NT2/D1 (cell line): ENCODE measurements at places on chromosomes 2 and 18.

DNA sequence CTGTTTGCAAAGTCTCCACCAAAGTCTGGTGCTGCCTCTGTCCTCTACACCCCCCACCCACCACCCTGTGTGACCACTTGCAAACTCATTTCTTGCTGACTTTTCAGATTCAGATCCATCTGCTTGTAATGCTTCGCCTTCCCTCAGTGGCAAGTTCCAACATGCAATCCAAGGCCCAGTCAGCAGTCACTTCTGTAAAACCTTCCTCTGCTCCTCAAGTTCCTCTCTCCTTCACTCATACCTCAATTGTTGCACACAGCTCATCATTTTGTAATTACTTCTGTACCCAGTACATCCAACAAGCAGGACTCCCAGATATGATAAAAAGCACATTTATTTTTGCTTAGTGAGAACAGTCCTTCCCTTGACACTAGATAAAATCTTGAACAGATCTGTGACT lies 6.5 kb upstream of the LOXHD1 start:
- DNase-seq = no peak

GRCh38 chr2:213080969-213081617 lies 70.3 kb downstream of the IKZF2 start:
- DNase-seq = no peak

DNA sequence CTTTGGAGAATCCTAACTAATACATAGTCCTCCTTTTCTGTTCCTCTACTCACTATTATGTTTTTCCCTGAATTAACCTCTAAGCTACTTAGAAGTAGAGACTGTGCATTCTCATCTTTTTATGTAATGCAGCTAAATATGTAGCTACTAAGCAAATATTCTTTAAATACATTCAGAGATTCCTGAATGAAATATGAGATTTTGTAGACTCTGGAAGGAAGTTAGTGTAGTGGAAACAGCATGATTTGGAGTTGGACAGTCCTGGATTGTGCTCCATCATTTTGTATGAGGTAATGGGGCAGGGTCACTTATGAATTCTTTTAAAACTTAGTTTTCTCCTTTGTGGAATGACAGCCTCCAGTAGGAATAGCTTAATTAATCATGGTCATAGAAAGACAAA lies 24.7 kb upstream of the NT5C1B start:
- DNase-seq = no peak

- DNase-seq = no peak
Measured at GRCh38 chr2:140248623-140249022, 1468.4 kb upstream of the NXPH2 start.

DNA sequence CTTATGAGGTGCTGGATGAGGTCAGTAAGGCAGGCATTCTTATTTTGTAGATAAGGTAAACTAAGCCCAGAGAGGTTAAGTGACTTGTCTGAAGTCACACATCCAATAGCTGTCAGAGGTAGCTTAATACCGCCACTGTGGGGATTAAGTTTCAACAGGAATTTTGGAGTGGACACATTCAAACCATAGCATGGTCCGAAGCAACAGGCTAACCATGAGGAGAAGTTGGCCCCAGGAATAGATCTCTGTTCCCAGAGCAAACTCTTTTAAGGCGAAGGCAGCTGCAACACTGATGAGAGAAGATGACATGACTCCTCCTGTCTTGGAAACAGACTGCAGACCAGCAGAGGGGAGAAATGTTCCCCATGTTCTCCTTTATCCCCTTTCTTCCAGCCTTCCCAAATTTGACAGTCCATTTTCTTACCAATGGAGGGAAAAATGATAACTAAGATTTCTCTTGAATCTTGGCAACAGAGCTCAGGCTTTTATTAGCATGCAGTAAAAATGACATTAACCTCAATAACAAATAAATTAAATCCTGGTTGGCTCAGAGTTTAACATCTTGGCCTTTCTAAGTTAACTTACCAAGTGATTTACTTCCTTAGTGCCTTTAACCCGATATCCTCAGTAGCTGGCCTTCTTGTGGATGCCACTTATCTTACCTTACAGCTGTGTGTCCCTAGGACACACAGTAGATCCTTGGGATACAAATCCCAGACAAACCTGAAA lies 67.9 kb upstream of the STPG4 start:
- no peak for DNase-seq

DNA sequence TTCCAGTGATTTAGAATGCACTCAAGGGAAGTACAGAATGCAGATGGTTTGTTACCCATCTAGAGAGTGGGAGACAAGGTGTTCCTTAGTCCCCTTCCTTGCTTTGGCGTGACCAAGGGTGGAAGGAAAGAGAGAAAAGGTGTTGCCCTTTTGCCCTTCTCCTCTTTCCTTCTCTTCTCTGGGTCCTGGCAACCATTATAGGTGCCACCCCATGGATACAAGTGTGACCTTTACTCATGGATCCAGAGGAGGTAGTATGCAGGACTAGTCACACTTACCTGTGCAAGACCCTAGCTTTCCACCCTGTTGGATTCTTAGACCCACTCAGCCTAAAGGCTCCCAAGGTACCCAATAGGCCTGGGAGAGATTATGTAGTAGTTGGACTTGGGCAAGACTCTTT lies 11.6 kb upstream of the RBFA start:
- DNase-seq = no peak

DNA sequence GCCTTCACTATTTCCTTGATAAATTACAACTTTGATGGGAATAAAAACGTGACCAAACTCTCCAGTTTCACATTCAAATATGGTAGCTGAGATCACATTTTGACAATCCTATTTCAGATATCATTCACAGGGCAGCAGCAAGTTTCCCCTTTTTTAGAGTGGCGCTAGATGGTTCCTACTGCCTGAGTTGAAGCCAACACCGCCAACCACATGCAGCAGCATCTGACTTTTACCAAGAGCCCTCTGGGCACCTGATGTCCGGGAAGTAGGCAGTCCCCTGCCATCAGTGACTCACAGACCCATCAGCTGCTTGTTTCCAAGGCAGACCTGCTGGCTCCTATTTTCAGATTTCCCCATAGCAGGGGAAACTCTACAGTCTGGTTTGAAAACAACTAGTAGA lies 4.0 kb upstream of the MREG start:
- no peak for DNase-seq

DNA sequence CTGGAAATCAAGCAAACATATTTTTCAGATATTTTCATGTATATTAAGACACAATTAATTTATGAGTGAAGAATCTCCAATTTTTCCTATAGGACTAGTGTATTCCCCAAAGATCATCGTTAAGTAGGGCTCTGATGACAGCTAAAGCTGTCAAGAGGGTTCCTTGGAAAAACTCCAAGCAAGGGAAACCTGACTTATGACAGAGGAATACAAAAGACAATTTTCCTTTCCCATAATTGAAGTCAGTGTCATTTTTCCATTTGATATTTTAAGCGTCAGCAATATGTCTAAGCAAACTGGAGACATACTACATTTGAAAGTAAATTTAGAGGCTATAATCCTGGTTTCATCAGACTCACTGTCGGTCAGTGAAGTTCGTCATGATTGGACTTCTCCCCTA lies 36.1 kb downstream of the RIT2 start:
- no peak for DNase-seq

DNA sequence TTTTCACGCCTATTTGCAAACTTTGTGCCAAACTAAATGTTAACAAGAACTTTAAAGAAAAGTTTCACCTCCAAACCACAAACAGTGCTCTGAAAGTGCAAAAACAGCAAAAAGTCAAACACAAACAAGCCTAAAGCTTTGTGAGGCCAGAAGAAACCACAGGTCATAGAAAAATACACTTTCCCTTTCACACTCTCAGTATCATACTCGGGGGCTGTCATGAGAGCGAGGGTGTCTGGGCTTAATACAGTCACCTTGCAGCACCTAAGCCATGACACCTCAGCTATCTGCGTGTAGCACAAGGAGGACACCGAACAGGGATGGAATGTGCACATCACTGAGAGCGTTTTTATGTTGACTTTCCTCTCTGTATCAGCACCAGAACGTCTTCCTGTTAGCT lies 26.6 kb upstream of the SEH1L start:
- no peak for DNase-seq

DNA sequence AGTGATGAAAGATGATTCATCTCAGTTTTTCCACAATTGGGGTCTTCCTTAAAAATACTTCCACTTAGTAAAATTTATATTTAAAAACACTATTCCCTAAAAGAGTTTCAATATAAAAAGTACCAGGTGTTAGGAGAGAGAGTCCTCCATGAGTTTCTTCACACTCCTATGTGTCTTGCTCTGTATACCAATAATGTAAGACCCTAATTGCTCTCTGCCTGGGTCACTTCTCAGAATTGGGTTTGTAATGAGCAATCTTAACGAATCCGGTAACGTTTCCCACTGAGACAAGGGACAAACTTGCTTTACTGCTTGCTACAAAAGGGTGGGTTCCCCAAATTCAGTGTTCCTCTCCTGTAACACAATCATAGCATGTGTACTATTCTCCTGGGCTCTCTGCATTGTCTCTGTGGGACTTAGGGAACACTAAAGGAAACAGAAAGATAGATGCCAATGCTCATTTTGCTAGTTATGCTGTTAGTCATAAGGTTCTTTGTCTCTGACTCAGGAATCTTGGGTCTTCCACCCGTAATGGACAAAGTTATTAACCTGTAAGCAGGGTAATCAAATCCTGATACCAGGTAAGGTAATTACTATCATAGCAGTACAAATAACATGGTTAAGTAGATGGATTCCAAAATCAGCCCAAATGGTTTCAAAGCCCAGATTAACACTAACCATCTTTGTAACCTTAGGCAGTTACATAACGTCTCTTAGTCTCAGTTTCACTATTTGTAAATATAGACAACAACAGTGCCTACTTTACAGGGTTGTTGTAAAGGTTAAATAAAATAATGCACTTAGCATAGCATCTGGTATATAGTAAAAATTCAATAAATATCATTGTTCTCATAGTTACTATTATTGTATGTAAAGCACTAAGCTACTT lies 46.3 kb downstream of the ITSN2 start:
- no peak for DNase-seq

GRCh38 chr2:46352621-46353020 lies 55.4 kb downstream of the EPAS1 start:
- DNase-seq = no peak

DNA sequence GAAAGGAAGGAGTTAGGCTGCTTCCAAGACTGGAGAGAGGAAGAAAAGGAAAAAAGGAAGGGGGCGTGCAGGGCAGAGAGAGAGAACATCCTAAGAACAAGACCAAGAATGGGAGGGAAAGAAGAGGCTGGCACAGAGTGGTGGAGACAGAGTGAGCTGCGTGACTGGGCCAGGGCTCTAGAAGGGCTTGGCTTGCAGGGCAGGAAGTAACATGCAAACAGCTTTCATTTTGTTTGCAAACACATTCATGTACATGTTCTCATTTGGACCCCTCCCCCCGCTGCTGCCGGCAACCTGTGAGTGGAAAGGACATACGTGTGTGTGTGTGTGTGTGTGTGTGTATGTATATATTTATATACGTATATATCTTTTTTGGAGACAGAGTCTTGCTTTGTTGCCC lies 46.8 kb upstream of the DNMT3A start:
- no peak for DNase-seq

- DNase-seq = no peak
Measured at GRCh38 chr2:9760902-9761228, 82.4 kb upstream of the TAF1B start.

DNA sequence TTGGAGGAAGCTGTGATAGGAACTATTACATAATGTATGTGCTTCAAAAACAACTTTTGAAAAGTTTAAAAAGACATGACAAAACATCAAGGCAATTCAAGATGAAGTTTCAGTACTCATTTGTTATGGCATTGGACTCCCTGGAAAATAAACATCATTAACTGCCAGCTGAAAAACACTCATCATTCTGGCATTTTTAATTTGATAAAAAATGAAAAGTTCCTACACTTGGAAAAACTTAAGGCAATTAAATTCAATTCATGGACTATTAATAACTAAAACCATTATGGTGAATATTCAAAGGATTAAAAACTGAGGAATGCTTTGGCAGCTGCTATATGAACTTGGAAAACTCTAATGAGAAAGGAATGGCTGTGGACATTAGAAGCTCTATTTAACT lies 8.5 kb downstream of the TYW5 start:
- no peak for DNase-seq

GRCh38 chr2:3461801-3462492 lies 57.4 kb downstream of the ADI1 start:
- no peak for DNase-seq

- DNase-seq = no peak
Measured at GRCh38 chr2:152396763-152397162, 61.8 kb downstream of the FMNL2 start.
